ENCODE measurements at places on chromosomes 6 and 20.
A peak's percentile ranks its signal among the peaks of the same experiment; 100 is the strongest.

DNA sequence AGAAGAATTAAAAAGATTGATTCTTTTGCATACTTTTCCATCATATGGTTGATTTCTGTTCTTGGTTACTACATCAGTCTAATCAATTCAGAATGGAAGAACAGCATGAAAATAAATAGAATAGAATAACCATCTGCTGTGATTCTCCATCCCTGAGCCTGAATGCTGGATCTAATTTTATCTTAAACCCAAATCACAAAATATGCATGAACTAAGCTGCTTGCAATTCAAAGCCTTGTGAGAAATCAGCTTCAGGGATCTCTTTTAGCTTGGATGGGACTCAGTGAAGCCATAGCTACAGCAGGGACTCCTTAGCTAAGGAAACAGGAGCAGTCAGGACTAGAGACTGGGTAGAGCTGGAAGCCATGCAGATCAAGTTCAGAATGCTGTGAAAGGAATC lies 74.1 kb downstream of the TPBG start:
- DNase-seq = no peak

- peak; percentile 83 for DNase-seq
These were observed at the start of gene ZC3H12D for GRCh38 chr6:149484733-149485700. TSS of gene ZC3H12D (minus strand) at chr6:149485014. CDS start at chr6:149474543, 10,471 bp downstream.

GRCh38 chr6:12351672-12352071 lies 61.5 kb downstream of the EDN1 start:
- no peak for DNase-seq

DNA sequence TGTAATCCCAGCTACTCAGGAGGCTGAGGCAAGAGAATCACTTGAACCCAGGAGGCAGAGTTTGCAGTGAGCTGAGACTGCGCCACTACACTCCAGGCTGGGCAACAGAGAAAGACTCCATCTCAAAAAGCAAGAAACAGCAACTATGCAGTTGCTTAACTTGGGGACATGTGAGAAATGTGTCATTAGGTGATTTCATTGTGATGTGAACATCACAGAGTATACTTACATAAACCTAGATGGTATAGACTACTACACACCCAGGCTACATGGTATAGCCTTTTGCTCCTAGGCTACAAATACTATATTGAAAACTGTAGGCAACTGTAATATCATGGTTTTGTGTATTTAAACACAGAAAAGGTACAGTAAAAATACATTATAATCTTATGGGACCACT lies 3.3 kb upstream of the COQ3 start:
- DNase-seq = no peak

- DNase-seq = no peak
These were observed 181.1 kb downstream of the BCKDHB start for GRCh38 chr6:80287607-80288006.

GRCh38 chr20:57483287-57484050 lies 41.5 kb downstream of the CTCFL start:
- DNase-seq = no peak

DNA sequence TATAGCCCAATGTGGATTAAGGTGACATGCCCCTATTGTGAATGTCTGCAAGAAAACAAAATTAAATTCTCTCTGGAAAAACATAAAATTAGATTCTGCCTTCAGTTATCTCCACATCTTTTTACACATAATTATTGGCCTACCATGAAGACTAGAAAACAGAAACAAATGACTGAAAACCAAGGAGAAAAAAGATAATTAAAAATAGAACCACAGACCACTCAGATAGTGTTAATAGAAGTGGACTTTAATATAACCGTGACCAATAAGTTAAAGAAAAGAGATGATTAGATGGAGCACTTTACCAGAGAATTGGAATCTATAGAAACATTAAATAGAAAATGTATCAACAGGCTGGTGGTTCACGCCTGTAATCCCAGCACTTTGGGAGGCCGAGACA lies 445.7 kb downstream of the EPM2A start:
- no peak for DNase-seq

DNA sequence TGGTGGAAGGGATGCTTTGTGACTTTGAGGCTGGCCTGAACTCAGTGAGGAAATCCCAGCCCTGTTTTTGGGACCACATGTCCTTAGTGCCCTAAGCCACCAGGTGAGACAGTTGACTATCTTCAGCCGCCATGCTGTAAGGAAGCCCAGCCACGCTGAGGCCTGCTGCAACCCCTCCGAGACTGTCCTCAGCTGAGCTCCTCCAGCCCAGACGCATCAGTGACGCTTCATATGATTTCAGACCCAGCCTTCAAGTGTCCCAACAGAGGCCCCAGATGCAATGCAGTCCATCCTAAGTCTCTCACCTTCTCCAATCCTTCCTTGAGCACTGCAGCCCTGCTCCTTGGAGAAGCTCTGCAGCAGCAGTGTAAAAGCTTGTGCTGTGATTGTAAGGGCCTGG lies 76.2 kb downstream of the NINL start:
- no peak for DNase-seq

GRCh38 chr20:46185353-46185752 lies 67.2 kb downstream of the CD40 start:
- DNase-seq = no peak

DNA sequence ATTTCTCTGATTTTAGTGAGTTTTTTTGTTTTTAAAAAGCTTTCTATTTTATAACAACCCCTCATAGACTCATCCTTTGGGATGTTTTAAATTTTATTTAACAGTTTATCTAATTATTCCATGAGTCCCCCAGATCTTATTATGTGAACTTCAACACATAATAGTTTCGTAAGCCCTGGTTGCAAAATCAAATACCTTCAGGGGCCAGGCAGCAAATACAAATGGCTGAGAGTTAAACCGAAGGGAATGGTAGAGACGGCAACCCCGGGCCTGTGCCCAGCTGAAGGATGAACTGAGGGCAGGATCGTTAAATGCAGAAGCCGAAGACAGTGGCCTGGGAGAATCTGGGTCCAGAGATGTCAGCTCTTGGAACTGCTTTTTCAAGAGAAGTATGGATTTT lies 88.4 kb downstream of the RTN4IP1 start:
- DNase-seq = no peak

GRCh38 chr6:51339728-51340127 lies 521.1 kb downstream of the TFAP2B start:
- no peak for DNase-seq

- no peak for DNase-seq
These were observed 5.1 kb downstream of the VPS16 start for GRCh38 chr20:2845607-2846006.

DNA sequence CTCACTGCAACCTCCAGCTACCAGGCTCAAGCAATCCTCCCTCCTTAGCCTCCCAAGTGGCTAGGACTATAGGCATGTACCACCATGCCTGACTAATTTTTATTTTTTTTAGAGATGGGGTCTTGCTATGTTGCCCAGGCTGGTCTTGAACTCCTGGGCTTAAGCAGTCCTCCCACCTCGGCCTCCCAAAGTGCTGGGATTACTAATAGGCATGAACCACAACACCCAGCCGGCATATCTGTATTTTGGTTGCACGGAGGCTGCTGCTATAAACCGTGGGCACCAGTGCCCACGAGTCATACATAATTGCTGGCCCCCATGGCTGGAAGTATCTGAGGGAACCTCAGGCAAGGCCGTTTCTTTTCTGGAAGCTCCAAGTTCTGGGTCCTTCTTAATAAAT lies 18.3 kb upstream of the ADRM1 start:
- DNase-seq = no peak

GRCh38 chr6:7154341-7155139 lies 46.8 kb downstream of the RREB1 start:
- DNase-seq = no peak

DNA sequence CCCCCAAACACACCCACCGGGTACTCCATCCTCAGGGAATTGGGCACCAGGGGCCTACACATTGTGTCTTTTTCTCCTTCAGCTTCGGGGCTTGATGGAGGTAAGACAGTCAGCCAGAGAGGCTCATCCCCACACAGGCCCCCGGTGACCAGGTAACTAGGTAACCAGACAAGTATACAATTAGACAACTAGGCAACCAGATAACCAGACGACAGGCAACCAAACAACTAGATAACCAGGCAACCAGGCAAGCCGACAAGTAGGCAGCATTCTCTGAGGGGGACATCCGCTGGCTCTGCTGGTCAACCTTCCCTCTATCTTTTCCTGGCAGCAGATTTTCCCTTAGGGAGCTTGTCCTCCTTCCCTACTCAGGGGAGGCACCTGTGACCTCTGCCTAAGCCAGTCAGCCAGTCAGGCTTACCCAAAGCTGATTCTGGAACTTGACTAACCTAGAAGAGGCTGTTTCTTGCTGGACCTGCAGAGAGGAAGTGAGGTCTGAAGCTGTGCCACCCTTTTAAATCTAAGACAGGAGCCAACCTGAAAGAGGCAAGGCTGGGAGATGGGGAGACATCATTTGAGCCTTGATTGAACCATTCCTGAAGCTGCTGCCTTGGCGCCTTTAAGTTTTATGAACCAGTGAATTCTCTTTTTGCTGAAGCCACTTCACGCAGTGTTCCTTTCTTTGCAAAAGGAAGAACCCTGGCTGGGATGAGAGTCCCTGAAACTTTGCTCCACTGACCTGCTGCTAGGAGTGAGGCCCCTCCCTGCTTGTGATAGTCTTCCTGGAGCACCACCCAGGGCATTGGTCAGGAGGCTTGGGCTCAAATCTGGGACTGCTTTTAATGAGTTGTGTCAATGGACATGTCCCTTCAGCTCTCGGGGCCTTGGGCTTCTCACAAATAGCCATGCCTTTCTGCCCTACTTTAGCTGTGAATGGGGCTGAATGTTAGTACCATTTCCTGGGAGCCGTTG lies 96.4 kb upstream of the RNF24 start:
- DNase-seq = no peak

DNA sequence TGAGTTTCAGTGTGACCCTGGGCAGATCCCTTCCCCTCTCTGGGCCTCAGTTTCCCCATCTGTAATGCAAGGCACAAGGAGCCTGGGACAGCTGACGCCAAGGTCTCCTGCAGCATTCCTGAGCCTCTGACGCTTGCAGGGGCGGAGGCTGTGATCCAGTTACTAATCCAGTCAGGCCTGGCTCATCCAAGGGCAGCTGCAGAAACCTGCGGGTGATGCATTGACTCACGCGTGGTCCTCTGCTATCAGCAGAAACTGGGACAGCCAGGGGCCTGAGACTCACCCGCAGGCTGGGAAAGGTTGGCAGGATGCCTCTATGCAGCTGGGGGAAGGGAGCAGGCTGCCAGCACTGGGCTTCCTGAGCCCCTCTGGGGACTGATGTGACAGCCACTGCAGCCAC lies 65.0 kb upstream of the SIRPA start:
- no peak for DNase-seq

DNA sequence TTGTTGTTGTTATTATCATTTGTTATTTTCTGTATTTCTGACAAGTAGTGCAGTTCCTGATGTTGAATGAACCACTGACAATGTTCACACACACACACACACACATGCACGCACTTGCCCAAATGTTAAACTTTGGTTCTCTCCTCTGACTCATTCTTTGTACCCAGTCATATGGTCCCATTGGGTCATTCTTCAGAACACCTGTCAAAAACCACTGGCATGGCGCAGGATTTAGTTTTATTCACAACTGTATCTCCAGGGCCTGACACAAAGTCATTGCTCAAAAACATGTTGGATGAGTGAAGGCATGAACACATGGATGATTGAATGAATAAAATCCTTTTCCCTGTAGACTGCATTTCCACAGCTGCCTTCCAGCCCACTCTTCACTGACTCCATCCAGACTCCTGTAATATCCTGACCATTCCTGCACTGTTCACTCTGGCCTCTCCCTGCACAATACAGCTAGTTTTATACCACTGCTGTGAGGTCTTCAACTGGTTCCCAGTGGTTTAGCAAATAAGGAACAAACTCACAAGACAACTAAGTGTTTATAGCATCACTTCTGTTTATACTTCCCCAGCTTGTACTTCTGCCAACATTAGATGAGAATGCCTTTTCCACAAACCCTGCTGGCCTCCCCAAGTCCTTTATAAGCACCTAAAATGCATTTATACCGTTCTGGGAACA lies 6.9 kb upstream of the CST11 start:
- no peak for DNase-seq
